ENCODE measurements at places on chromosomes 12 and 14. TPM values are rescaled to one million over a fixed set of nuclear protein-coding genes. Genes with fewer than 3 reads are reported as not detected.

The SLC5A8 gene
- not detected for total RNA-seq

The STYK1 gene
- 8.6 TPM for total RNA-seq

The TAS2R31 gene
- total RNA-seq = 0.75 TPM

The SALL2 gene
- total RNA-seq = 4.1 TPM

The SLC2A14 gene
- total RNA-seq = not detected

The GTF2H3 gene
- 37.6 TPM for total RNA-seq

The HNF1A gene
- not detected for total RNA-seq

The PLEKHH1 gene
- total RNA-seq = 6.2 TPM

The CD163L1 gene
- total RNA-seq = 0.35 TPM

The COX6A1 gene
- 2,042 TPM for total RNA-seq

The KCNMB4 gene
- 2.6 TPM for total RNA-seq

The KLRC3 gene
- total RNA-seq = not detected

The FAM216A gene
- 27.8 TPM for total RNA-seq

The NINJ2 gene
- total RNA-seq = not detected

GRCh38 chr14:63555572-63555971, 12.4 kb upstream of the PPP2R5E start:
- DNase-seq = no peak

DNA sequence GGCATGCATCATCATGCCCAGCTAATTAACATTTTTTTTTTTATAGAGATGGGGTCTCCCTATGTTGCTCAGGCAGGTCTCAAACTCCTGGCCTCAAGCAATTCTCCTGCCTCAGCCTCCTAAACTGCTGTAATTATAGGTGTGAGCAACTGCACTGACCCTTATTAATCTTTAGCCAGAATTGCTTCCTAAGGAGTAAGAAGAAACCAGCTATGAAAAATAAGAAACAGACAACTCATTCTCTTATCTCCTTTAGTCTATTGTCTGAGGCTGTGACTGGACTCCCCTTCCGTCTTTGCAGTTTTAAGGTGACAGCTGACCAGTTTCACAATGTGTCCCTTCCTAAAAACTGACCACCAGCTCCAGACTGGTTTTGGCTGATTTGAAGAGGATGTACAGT, 52.4 kb downstream of the EMP1 start:
- DNase-seq = no peak

DNA sequence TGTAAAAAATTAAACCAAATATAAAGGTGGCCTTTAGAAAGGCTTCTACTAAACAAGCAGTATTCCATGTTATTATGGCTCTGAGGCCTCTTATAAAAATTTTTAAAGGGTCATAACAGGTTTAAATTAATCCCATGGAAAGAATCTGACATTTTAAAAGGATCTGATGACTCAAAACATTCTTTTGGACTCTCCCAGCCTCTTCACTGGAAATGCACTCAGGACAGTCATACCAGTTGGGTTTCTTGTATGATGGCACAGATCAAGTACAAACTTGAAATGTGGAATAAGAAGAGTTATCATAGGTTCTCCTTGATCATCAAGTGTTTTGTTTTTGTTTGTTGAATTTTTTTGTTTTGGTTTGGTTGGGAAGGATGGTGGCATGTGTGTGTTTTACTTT, 50.8 kb downstream of the PPP2R5E start:
- DNase-seq = peak; percentile 73

GRCh38 chr12:13386323-13387039, 190.0 kb downstream of the EMP1 start:
- peak; percentile 45 for DNase-seq

DNA sequence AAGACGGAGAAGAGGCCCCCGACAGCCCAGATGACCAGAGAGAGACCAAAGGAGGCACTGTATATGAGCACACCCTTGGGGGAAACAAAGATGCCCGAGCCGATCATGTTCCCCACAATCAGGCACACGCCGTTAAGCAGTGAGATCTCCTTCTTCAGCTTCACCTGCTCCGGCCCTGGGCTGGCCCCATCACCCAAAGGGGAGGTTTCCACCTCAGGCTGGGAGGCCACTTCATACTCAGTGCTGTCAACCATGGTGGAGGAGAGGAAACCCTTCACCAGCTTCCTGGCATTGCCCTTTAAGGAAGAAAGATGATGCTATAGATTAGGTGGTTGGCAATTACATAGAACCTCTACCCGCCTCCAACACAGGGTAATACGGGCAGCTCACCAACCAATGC, 2.1 kb downstream of the SLC7A7 start:
- no peak for DNase-seq

DNA sequence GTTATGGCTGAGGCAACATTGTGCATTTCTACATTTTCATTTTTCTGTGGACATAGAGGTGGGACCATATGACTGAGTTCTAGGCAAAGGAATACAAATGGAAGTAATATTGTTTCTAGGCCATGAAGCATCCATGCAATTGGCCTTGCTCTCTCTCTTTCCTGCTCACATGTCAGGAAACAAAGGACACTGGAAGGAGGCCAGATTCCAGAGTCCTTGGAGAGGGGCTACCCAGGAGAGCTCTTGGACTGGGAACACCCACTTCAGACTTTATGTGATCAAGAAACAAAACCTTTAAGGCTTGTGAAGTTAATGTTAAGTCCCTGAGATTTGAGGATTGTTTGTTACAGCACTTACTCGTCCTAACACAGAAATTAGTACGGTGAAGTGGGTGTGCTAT, 32.8 kb downstream of the PDZRN4 start:
- no peak for DNase-seq

GRCh38 chr12:14810953-14811483, 3.0 kb downstream of the SMCO3 start:
- peak; percentile 61 for DNase-seq

DNA sequence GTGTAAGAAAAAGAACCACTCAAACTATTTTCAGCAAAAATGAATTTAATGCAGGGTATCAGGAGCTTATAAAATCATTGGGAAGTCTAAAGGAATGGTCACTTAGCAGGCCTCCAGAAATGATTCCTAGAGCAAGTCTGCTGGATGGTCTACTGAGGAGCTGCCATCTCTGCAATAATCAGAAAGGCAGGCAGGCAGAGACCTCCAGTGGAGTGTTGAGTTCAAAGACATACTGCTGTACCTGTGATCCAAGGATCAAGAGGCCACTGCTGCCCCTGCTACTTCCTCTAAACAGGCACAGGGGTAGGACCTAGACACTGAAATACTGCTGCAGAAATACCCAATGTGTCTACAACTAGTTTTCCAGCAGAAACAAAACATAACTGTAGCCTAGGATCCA, 14.5 kb upstream of the KICS2 start:
- DNase-seq = peak; percentile 35

DNA sequence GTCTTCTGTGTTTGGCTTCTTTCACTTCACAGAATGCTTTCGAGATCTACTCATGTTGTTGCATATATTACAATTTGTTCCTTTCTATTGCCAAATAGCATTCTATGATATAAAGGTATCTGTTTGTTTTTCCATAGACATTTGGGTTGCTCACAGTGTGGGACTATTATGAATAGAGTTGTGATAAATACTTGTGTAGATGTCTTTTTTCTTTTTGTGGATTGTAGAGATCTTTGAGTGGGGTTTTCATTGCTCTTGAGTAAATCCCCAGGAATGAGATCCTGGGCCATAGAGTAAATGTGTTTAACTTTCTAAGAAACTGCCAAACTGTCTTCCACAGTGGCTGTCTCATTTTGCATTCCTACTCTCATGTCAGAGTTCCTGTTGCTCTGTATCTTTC, 24.9 kb upstream of the CEBPE start:
- no peak for DNase-seq

DNA sequence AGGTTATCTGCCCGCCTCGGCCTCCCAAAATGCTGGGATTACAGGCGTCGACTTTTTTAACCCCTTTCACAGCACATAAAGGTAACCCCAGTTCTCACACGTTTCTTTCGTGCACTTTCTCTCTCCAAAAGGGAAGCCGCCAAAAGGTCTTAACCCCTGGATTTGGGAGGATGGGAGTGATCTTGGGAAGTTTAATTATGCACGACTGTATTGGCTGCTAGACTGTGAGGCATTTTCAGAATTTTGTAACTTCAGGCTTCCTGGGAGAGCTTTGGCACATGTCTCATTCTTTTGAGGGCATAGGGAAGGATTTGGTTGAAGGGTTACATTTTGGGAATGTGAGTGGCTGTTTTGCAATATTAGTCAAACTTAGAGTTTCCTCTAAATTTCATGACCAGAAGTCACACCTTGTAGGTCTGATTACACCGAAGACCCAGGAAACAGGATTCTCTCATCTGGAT, 1.4 kb upstream of the SMARCC2 start:
- DNase-seq = no peak

- DNase-seq = no peak
These were observed at the start of gene TDRD9 for GRCh38 chr14:103928011-103928890. TDRD9 (plus strand) TSS chr14:103928456; CDS start chr14:103928510, 54 bp downstream.

DNA sequence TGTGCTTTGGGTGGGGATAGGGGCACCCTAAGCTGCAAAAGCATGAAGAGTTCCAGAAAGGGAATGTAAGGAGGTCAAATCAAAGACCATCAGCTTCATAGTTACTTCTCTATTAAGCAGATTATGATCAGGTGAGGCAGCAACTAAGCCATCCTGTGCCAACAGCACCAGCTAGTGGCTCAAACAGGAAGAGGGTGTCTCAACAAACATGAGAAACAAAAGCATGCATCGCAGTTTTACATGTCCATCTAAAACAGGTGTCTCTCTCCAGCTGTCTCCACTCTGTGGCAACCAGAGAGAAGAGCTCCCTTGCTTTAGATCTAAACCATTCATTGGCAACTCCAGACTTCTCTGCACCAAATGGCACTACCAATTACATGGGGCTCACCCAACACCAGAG, 52.9 kb downstream of the ACTN1 start:
- peak; percentile 36 for DNase-seq

- DNase-seq = peak; percentile 82
These were observed 24.4 kb downstream of the IRF2BPL start for GRCh38 chr14:77003960-77004710.

- DNase-seq = no peak
These were observed 12.1 kb downstream of the C14orf93 start for GRCh38 chr14:22997676-22998323.

- peak; percentile 92 for DNase-seq
These were observed 274.1 kb downstream of the ADAMTS20 start for GRCh38 chr12:43277651-43278540.

GRCh38 chr12:120267736-120268135, 2.2 kb upstream of the PXN start:
- DNase-seq = no peak

- DNase-seq = no peak
These were observed 14.4 kb downstream of the ISCU start for GRCh38 chr12:108576660-108577234.

DNA sequence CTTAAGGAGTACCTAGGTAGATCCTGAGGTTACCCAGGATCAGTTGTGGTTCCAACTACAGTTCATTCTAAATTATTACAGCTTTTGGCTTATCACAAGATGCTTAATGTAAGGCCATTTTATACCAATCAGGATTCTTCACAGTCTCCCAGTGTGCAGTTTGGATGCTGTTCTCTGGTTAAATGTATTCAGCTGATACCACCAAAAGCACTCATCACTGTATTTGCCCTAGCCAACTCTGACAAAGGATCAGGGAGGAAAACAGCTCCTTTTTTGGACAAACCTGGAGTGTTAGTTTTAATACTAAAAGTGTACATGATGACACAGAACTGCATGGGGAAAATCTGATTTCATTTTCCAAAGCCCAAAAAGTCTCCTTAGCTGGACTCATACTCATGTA, 19.5 kb downstream of the DMAC2L start:
- DNase-seq = no peak

GRCh38 chr14:104224131-104224505, 85.7 kb downstream of the KIF26A start:
- no peak for DNase-seq

GRCh38 chr14:93903342-93904184, 23.6 kb upstream of the FAM181A start:
- peak; percentile 18 for DNase-seq

GRCh38 chr14:24310265-24310645, 315 bp downstream of the LTB4R2 start:
- no peak for DNase-seq

- DNase-seq = peak; percentile 42
These were observed 9.4 kb downstream of the MYBPC1 start for GRCh38 chr12:101604132-101604531.

- DNase-seq = peak; percentile 89
These were observed at the start of gene KRT75 for GRCh38 chr12:52434081-52434733. KRT75 (minus strand) TSS chr12:52434371; CDS start chr12:52434304, 67 bp downstream.

- no peak for DNase-seq
These were observed 10.5 kb downstream of the E2F7 start for GRCh38 chr12:77054851-77055250.

GRCh38 chr12:9736936-9737705, 4.2 kb upstream of the CLECL1 start:
- no peak for DNase-seq

DNA sequence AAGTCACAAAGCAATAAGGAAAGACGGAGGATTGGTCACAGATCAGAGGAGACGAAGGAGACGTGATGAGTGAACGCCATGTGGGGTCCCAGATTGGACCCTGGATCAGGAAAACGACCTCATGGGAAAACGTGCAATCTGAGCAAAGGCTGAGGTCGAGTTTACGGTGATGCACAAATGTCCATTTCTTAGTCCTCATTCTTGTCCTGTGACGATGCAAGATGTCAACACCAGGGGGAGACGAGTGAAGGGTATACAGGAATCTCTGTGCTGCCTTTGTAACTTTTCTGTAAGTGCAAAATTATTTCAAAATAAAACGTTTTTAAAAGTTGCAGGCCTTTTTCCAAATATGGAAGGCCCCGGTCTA, 329.8 kb downstream of the MED13L start:
- no peak for DNase-seq

DNA sequence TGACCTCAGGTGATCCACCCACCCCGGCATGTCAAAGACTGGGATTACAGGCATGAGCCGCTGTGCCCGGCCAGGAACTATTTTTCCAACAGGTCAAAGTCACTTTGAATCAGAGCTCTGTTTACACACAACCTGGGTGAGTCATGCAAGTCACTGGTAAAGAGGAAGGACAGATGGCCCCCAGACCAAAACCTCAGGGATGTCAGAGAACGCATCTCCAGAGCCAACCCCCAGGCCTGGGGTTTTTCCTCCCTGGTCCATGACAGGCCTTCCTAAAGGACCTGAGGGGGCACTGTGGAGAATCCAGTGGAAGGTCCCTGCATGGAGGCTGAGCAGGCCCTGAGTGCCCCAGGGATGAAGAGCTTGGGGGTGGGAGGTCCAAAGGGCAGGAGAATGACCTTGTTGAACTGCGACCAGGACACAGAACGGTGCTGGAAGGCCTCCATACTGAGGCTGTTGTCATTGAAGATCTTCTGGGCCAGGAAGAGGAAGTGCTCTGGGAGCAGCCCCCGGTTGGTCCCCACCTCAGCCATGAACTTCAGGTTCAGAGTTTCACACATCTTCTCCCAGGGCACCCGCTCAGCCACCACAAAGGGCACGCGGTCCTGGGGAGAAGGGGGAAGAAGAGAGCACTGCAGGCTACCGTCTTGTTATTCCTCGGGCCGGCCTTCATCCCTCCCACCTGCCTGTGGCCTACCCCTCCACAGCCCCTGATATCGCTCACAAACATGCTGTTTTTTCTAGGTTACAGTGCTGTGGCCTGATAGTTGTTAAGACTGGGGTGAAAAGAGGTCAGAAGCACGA, 9.1 kb downstream of the STAT6 start:
- DNase-seq = peak; percentile 66
